Neural crest cell (in vitro differentiated cells): ENCODE measurements at places on chromosomes 1 and 21.
A peak's percentile ranks its signal among the peaks of the same experiment; 100 is the strongest.

- H3K4me3 ChIP-seq: no peak overlapping the region
- H3K27me3 ChIP-seq: no peaks in the 10 kb centered on the region
- no peak for DNase-seq
- H3K36me3 ChIP-seq: no peaks in the 10 kb centered on the region
These were observed 80.3 kb upstream of the CYYR1 start for GRCh38 chr21:26653430-26653829.

- H3K36me3 ChIP-seq: no peaks in the 10 kb centered on the region
- peaks cover 17% of the 10 kb centered on the region for H3K4me1 ChIP-seq
- no peaks in the 10 kb centered on the region for H3K27me3 ChIP-seq
- DNase-seq: no peak
These were observed 295.3 kb upstream of the LYPLAL1 start for GRCh38 chr1:218878369-218878768.

- DNase-seq: no peak
- H3K27me3 ChIP-seq: peaks cover 32% of the 10 kb centered on the region
- H3K4me1 ChIP-seq: no peaks in the 10 kb centered on the region
- no peak overlapping the region for H3K4me3 ChIP-seq
- H3K27ac ChIP-seq: no peak overlapping the region
- peaks cover 6% of the 10 kb centered on the region for H3K36me3 ChIP-seq
These were observed 48.7 kb upstream of the SLC19A1 start for GRCh38 chr21:45590726-45591618.

GRCh38 chr1:24263211-24263610, 55.9 kb upstream of the GRHL3 start:
- H3K4me1 ChIP-seq: no peaks in the 10 kb centered on the region
- no peak overlapping the region for H3K27ac ChIP-seq
- H3K36me3 ChIP-seq: no peaks in the 10 kb centered on the region
- H3K4me3 ChIP-seq: no peak overlapping the region

GRCh38 chr1:24557711-24558131, 1.8 kb downstream of the NCMAP start:
- H3K4me1 ChIP-seq: peaks cover 13% of the 10 kb centered on the region
- no peak overlapping the region for H3K4me3 ChIP-seq
- no peak overlapping the region for H3K27ac ChIP-seq
- H3K36me3 ChIP-seq: no peaks in the 10 kb centered on the region
- H3K27me3 ChIP-seq: peaks cover 80% of the 10 kb centered on the region

DNA sequence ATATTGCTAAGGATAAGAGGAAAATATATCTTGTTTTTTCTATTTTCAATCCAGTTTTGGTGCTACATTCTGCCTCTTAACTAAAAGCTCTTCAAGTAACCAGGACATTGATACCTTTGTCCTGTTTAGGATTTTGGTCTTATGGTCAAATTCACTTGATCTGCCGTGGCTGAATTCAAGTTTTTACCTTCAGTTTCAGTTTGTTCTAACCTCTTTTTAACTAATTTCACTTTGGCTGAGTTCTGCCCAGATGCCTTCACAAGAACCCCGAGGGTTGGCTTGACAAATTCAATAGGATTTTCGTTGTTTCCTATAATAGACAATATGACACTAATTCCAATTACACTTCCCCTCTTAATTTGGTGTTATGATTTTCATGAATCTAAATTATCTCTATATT, 84.5 kb upstream of the C1orf21 start:
- H3K36me3 ChIP-seq: peaks cover 18% of the 10 kb centered on the region
- no peak overlapping the region for H3K4me3 ChIP-seq
- DNase-seq: no peak
- no peaks in the 10 kb centered on the region for H3K27me3 ChIP-seq

GRCh38 chr21:27104846-27105431, 138.1 kb upstream of the ADAMTS5 start:
- H3K36me3 ChIP-seq: no peaks in the 10 kb centered on the region
- DNase-seq: no peak
- H3K27ac ChIP-seq: no peak overlapping the region

- H3K27me3 ChIP-seq: no peaks in the 10 kb centered on the region
- H3K4me3 ChIP-seq: no peak overlapping the region
- H3K36me3 ChIP-seq: peaks cover 2% of the 10 kb centered on the region
- no peak for DNase-seq
These were observed 42.4 kb downstream of the CNN3 start for GRCh38 chr1:94884507-94884906.

DNA sequence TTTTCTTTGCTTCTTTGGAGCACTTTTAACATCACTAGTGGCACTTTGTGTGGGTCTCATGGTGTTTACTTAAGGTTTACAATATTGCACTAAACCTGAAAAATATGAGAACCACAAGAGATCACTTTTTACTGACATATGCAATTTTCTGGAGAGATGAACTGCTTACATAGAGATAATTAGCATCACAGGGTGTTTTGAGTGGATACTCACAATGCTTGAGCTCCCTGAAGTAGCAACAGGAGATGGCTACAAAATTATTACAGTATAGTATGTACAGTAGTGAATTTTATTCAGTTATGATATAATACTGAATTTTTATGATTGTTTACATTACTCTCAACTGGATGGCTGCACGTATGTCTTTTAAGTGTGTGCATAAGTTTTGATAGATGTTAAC, 22.6 kb downstream of the RPRD2 start:
- H3K4me1 ChIP-seq: peaks cover 4% of the 10 kb centered on the region
- H3K27ac ChIP-seq: no peak overlapping the region
- no peaks in the 10 kb centered on the region for H3K27me3 ChIP-seq

DNA sequence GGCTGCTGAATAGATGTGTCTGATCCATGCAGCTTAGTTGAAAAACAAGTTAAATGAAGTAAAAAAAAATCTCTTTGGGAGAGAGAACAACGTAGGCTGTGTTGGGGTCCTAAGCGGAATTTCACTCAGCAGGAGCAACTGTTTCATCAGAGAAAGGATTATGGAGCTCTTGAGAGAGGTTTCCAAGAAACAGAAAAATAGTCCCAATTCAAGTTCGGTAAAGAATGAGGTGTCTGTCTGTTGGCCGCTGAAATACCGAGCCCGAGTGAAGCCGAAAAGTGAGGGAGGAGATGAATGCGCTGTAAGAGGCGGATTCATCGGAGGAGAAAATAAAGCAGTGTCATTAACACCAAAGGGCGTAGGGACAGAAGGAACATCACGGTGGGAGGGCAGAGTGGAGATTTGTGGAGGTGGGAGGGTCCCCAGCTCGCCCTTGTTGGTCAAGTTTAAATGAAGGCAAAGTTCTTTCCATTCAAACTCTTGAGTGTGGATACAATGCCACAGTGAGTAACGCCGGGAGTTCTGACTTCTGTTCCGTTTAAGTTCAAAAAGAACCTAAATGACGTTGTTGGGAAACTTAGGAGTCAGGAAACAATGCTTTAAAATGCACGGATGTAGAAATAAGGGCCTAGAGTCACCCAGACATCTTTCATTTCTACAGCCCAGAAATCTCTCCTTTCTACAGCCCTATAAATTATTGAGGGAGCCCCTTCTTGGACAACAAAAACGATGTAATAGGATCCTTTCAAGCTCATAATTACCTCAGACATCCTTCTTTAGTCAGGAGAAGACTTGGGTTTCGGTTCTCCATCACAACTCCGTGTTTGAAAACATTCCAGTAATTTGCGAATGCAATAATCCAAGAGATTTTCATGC, 15.6 kb upstream of the SLC45A1 start:
- H3K36me3 ChIP-seq: no peaks in the 10 kb centered on the region
- H3K4me1 ChIP-seq: peaks cover 26% of the 10 kb centered on the region
- DNase-seq: no peak
- peak overlapping the region; percentile 65 for H3K27ac ChIP-seq

DNA sequence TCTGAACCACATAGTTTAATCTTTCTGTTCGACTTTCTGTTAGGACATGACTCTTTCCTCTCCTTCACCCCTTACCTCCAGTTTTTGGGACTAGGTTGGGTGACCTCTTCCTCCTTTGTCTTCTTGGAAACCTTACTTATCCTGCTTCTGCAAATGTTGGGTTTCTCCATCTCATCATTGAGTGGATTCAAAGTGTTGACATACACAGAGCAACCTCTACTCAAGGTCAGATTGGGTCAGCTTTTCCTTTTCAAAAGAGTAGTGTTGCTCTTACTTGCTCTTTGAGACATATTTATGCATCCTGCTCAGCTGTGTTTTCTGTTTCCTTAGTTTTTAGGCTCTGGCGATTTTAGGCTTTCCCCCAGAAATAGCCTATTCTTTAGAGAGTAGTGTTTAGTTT, 3.7 kb downstream of the CAMTA1 start:
- H3K36me3 ChIP-seq: no peaks in the 10 kb centered on the region
- peak overlapping the region; percentile 62 for H3K4me3 ChIP-seq
- DNase-seq: no peak
- peak overlapping the region; percentile 29 for H3K27ac ChIP-seq
- H3K4me1 ChIP-seq: peaks cover 58% of the 10 kb centered on the region

GRCh38 chr1:32494711-32495337, 30.0 kb downstream of the ZBTB8B start:
- no peak overlapping the region for H3K4me3 ChIP-seq
- peaks cover 18% of the 10 kb centered on the region for H3K4me1 ChIP-seq
- no peak overlapping the region for H3K27ac ChIP-seq
- no peak for DNase-seq

- H3K27me3 ChIP-seq: peaks cover 35% of the 10 kb centered on the region
- H3K4me1 ChIP-seq: peaks cover 13% of the 10 kb centered on the region
- no peak overlapping the region for H3K27ac ChIP-seq
- H3K36me3 ChIP-seq: no peaks in the 10 kb centered on the region
- no peak for DNase-seq
These were observed 678 bp downstream of the TTC39A start for GRCh38 chr1:51329443-51330325.

GRCh38 chr1:16440470-16441281, at the start of gene NECAP2:
Gene NECAP2, plus strand, starts transcription at chr1:16440724. Its CDS starts 38 bp downstream, at chr1:16440762.
- H3K36me3 ChIP-seq: no peaks in the 10 kb centered on the region
- peak; percentile 100 for DNase-seq
- H3K27ac ChIP-seq: peak within 1 kb of the TSS; percentile 80
- peaks cover 17% of the 10 kb centered on the region for H3K4me1 ChIP-seq
- H3K4me3 ChIP-seq: peak within 1 kb of the TSS; percentile 96
- H3K27me3 ChIP-seq: no peaks in the 10 kb centered on the region

DNA sequence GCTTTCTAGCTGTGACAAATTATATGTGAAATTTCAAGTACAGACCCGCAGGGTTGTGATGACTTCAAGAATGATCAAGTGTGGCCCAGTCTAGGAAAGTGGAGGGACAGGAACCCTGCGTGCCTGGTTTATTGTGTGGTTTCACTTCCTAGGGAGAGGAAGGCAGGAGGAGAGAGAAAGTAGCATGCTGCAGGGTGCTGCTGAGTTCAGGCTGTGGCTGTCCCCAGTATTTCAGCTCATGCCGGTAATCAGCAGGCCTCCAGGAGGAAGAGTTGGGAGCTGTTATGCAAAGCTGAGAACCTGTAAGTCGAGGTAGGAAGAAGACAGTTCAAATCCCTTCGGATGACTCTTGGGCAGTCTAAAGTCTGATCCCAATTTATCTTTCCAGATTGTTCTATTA, 140.4 kb downstream of the ROR1 start:
- H3K4me1 ChIP-seq: peaks cover 30% of the 10 kb centered on the region
- no peak overlapping the region for H3K27ac ChIP-seq
- no peak overlapping the region for H3K4me3 ChIP-seq
- no peaks in the 10 kb centered on the region for H3K36me3 ChIP-seq

DNA sequence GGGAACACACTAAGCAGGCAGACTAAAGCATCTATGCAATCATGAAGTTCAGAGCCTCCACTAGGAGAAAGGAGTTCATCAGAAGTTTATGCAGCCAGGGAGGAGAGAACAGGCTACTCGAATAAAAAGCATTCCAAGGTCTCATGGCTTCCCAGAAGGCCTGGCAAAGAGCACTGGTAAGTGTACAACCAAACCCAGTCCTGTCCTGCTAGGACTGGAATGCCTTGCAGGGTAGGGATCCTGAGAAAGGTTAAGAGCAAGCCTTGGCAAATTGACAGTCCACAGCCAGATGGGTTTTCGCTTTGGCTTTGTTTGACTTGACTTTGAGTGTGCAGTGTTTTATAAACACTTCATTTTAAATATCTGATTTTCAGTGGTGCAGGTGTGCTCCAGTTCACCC, 133.6 kb upstream of the ATP1B1 start:
- peaks cover 9% of the 10 kb centered on the region for H3K4me1 ChIP-seq
- H3K36me3 ChIP-seq: no peaks in the 10 kb centered on the region
- H3K27me3 ChIP-seq: no peaks in the 10 kb centered on the region
- no peak for DNase-seq
- no peak overlapping the region for H3K4me3 ChIP-seq

DNA sequence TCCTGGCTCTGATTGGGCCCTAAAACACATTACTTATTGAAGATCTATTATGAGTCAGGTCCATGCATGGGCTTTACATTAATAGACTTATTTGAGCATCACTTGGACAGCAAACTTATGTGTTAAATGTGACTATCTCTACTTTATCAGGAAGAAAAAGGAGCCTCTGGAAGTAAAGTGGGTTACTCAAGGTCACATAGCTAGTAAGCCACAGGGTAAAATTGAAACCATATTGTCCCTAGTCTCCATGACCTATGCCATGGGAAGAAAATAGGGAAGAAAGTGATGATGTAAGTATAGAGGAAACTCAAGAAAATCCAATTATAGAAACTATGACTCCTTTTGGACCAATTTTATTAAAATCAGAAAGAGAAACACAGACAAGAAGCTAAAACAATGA, 555.3 kb downstream of the NUF2 start:
- peaks cover 13% of the 10 kb centered on the region for H3K4me1 ChIP-seq
- H3K36me3 ChIP-seq: no peaks in the 10 kb centered on the region
- H3K4me3 ChIP-seq: no peak overlapping the region
- DNase-seq: no peak
- H3K27ac ChIP-seq: no peak overlapping the region

GRCh38 chr1:172657586-172657985, 1.3 kb upstream of the FASLG start:
- H3K36me3 ChIP-seq: no peaks in the 10 kb centered on the region
- no peak overlapping the region for H3K4me3 ChIP-seq
- H3K27ac ChIP-seq: no peak overlapping the region
- no peak for DNase-seq
- H3K4me1 ChIP-seq: no peaks in the 10 kb centered on the region
- no peaks in the 10 kb centered on the region for H3K27me3 ChIP-seq

DNA sequence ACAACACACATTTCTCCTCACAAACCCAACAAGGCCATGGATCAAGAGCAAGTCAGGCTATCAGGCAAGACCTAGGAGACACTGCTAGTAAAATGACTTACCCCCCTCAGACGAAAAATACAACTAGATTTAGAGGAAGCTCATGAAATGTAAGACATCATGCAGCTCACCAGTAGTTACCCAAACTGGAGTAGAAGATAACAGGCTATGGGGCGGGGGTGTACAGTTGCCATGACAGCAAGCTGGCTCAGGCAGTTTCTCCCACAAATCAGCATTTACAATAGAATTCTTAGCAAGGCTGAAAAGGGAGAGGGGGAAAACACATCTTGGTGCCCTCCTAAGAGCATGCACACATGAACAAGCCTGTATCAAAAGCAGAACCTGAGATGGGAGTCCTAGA, 13.9 kb downstream of the TPM3 start:
- DNase-seq: no peak
- H3K27me3 ChIP-seq: no peaks in the 10 kb centered on the region
- H3K4me3 ChIP-seq: peak overlapping the region; percentile 20

DNA sequence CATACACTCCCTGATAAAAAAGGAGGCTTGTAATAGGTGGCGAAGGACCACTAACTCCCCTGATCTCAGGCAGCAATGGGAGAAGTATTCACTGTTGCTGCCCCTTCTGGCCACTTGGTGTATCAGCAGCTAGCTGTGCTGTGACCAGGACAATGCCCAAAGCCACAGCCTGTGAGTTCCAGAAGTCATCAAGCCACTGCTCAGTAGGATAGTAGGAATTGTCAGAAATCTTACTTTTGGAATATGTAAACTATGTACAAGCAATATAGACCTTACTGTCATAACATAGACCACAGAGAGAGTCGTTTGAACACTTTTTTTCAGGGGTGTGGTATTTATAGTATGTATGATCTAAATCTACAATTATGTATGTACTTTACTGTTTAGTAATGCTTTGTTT, 248.3 kb upstream of the CAMK1G start:
- H3K4me3 ChIP-seq: no peak overlapping the region
- no peaks in the 10 kb centered on the region for H3K4me1 ChIP-seq
- peak; percentile 49 for DNase-seq
